ENCODE measurements at places on chromosomes 5 and 9.

GRCh38 chr5:219460-219863, 1.3 kb downstream of the SDHA start:
- peak; percentile 43 for DNase-seq

- peak; percentile 21 for DNase-seq
These were observed at the start of gene TGFBI for GRCh38 chr5:136028782-136029742. TSS of gene TGFBI (plus strand) at chr5:136028988. CDS start at chr5:136029056, 68 bp downstream.

GRCh38 chr9:112091810-112092209, 83.3 kb downstream of the SUSD1 start:
- no peak for DNase-seq

- DNase-seq = no peak
These were observed 118.7 kb downstream of the DROSHA start for GRCh38 chr5:31413030-31413812.

- no peak for DNase-seq
These were observed 85.2 kb downstream of the CMYA5 start for GRCh38 chr5:79774855-79775237.

DNA sequence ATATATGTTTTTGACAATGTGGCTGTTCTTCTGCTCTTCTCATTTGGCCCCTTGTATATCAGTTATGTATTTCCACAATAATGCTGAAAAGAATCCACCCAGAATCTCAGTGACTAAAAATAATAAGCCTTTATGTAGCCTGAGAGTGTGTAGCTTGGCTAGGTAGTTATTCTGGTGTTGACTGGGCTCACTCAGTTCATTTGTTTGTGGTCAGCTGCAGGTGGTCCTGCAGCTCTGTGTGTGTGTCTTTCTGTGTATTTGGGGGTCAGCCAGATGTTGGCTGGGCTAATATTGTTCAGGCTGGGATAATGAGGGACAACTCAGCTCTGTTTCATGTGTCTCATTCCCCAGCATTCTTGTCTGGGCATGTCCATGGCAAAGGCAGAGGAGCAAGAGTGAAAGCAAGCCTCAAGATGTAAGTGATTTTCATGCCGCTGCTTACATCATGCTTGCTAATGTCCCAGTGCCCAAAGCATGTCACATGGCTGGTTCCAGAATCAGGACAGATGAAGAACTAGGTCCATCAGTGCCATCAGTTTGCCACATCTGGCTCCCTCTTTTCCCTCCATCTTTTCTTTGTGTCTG, 162.8 kb downstream of the KCTD16 start:
- no peak for DNase-seq

- no peak for DNase-seq
These were observed 290.5 kb upstream of the TAS2R1 start for GRCh38 chr5:9920697-9921096.

- DNase-seq = no peak
These were observed 28.0 kb upstream of the SLC28A3 start for GRCh38 chr9:84368601-84369000.

- DNase-seq = no peak
These were observed 293.0 kb upstream of the CDH12 start for GRCh38 chr5:23146183-23146582.

GRCh38 chr5:109250533-109251329, 159.0 kb downstream of the PJA2 start:
- no peak for DNase-seq

DNA sequence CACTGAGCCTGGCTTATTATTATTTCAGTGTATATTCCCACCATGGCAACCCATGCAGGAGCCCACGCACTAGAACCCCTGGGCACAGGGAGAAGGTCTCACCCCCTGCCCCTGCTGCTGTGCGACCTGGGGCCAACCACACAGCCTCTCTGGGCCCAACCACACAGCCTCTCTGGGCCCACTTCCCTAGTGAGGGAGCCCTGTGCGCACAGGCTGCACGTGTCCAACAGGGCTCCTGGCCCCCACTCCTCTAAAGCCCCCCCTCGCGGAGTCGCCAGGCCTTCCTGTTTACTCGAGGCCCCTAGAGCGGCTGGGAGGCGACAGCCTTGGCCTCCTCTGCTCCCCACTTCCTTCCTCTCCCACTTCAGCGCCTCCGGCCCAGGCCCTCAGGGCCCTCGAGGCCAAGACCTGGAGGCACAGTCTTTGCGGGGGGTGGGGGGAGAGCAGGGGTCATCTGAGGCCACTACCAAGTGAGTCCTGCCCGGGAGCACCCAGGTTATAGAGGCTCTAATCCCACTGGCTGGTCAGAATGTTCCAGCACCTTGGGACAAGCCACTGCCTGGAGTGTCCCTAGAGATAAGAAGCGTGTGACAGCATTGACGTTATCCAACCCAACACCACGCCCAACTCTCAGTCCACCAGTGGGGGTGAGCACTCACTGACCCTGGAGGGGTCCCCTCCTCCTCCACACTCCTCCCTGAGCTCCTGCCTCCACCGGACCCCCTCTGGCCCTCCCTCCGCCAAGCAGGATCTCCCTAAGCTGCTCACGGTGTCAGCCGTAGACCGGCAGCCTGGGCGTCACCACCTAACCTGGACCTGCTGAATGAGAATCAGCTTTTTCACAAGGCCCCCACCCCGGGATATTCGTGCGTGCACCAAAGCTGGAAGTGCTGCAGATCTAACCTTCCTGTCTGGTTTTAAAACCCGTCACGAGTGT, 7.9 kb upstream of the ENG start:
- peak; percentile 58 for DNase-seq

- DNase-seq = no peak
These were observed 340.4 kb downstream of the CTNND2 start for GRCh38 chr5:11563822-11564221.

GRCh38 chr5:80707645-80708044, 52.9 kb upstream of the DHFR start:
- no peak for DNase-seq

DNA sequence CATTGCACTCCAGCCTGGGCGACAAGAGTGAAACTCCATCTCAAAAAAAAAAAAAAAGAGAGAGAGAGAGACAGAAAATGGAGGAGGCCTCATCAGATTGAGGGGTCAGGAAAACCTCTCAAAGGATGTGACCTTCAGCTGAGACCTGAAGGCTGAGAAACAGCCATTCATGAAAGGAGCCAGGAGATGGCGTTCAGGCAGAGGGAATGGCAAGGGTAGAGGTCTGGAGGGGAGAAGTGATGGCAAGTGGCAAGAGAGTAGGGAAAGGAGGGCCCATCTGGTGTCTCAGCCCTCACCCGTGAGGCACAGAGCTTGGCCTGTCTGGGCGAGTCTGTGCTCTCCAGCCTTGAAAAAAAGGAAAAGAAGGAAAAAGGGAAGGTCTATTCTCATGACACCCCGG, 17.0 kb downstream of the CAMK2A start:
- no peak for DNase-seq

DNA sequence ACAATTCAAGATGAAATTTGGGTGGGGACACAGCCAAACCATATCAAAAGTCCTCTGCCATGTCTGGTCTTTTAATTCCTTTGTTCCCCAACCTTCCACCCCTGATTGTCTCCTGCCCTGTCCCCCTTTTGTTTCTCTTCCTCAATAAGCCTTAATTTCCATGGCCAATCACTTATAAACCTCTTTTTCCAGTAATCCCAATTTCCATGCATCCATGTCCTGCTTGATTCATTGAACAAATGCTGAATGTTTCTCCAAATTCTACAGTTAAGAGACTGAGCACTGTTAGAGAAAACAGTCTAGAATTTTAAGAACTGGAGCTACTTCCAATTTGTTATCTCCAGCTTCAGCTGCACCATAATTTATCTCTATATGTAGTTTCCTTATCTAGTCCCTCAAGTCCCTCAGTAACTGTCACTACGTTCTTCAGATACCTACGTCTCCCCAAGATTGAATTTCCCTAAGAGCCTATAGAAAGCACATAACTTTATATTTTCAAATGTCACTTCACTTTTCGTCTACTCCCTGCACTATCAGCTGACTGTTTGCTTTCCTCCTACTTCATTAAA, 34.2 kb downstream of the TARS1 start:
- DNase-seq = no peak

DNA sequence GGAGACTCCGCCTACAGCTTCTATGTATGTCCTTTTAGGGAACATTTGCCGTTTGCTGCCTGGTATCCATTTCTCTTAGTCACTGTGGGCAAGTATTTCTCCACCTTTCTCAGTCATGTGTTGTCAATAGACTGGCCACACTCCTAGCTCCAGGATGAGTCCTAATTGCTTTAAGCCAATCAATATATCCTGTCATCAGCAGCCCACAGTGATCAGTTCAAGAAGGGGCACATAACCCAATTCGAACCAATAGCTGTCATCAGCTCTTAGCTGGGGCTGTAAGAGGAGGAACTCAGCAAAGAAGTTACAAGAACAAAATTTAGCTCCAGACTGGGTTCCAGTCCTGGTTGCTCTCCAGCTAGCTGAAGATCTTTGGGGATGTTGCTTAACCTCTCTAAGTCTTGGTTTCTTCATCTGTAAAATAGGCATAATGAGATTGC, 70.7 kb upstream of the MAN2A1 start:
- no peak for DNase-seq

- no peak for DNase-seq
These were observed 258.5 kb downstream of the BNC2 start for GRCh38 chr9:16611983-16612382.

- no peak for DNase-seq
These were observed 49.6 kb upstream of the OSMR start for GRCh38 chr5:38795986-38796741.

DNA sequence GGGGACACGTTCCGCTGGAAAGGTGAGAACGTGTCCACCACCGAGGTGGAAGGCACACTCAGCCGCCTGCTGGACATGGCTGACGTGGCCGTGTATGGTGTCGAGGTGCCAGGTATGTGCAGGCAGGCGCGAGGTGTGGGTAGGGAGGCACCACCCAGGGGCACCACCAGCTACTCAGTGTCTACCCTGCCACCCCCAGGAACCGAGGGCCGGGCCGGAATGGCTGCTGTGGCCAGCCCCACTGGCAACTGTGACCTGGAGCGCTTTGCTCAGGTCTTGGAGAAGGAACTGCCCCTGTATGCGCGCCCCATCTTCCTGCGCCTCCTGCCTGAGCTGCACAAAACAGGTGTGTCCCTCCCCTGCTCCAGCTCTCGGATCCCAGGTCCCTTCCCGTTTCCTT, 15.1 kb downstream of the SLC27A4 start:
- no peak for DNase-seq

DNA sequence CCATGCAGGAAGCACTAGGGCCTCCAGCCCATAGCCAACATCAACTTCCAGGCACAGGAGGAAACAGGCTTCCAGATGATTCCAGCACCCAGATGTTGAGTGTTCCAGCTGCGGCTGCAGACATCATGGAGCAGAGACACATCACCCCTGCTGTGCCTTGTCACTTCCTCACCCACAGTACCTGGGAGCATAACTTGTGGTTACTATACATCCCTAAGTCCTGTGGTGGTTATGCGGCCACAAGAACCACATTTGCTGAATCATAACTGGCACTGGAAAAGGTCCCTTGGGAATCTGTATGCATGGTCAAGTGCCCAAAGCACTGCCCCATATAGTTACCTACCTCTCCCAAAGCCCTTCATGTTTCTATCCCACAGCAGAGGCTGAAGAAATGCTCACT, 56.6 kb downstream of the WHRN start:
- DNase-seq = no peak

- DNase-seq = peak; percentile 41
These were observed 1.2 kb upstream of the SQSTM1 start for GRCh38 chr5:179819296-179820126.

DNA sequence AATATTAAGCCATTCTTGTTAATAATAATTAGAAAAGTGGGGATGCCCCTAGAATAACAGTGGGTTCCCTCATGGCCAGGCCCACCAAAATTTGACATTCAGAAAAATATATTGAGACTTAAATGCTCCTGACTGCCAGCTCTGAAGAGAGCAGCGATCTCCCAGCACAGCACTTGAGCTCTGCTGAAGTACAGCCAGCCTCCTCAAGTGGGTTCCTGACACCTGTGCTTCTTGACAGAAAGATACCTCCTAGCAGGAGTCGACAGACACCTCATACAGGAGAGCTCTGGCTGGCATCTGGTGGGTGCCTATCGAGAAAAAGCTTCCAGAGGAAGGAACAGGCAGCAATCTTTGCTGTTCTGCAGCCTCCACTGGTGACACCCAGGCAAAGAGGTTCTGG, 261.5 kb downstream of the DTWD2 start:
- DNase-seq = no peak

- DNase-seq = no peak
These were observed 20.1 kb downstream of the NKD2 start for GRCh38 chr5:1028481-1029281.

DNA sequence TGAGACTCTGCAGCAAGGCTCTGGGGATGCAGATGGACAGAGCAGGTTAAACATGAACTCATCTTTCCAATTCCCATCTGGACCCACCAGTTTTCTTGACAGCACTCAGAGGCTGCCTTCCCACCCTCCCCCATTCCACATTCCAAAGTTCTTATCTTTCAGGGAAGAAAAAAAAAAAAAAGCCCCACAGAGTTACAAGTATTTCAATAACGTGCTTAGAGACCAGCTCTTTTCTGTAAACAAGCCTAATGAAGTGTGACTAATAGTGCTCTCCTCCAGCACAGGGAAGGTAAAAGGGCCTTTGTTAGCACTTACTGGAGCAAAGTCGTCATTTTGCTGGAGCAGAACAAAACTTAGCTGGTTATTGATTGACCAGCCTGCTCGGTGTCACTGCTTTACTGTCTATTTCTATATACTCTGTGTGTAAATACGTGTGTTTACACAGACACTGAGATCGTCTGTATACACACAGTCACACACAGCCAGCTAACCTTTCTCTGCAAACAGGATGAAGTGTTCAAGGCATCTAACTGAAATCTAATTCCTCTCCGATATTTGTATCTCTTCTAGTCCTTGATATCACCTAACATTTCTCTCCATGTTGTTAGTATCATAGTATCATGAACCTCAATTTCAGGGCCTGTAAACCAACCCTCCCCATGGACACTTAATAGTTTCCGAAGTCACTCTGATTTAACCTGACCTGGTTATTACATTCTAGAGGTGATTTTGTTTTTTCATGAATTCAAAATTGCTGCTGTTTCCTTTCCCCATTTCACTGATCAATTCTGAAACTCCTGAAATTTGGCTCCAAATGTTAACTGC, 84.9 kb downstream of the ZNF608 start:
- no peak for DNase-seq

DNA sequence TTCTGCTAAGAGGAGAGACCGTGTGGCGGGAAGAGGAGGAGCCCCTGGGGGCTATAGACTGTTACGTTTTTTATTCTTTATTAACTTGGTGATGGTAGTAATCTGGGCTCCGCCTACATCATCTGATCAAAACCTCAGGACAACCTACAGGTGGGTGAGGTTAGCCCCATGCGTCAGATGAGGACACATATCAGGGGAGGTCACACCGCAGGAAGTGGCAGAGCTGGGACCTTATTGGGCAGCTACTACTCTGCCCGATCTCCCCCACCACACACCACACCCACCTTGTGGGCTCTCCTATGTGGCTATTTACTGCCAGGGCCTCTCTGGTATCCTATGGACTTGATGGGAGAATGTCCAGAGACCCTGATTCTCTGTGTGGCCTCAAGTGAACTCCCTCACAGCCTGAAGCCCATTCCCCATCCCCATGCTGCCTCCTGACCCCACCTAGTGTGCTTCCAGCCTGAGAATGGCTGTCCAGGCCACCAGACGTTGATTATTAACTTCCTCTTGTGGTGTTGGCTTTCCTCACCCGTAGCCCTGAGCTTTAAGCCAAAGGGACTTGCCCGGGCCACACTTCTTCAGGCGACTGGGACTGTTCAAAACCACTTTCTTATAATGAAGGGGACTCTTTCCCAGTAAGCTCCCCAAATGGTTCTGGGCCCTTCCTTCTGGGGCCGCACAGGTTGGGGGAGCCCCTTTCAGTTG, 8.2 kb downstream of the UNC5A start:
- no peak for DNase-seq
